ENCODE measurements at places on chromosomes 16 and 17. TPM values are rescaled to one million over a fixed set of nuclear protein-coding genes. Genes with fewer than 3 reads are reported as not detected.

The AHSP gene
- total RNA-seq = 3.5 TPM

The PRR35 gene
- total RNA-seq = not detected

The KRTAP1-1 gene
- total RNA-seq = not detected

The CDH13 gene
- 22.8 TPM for total RNA-seq

The BCL6B gene
- 11.9 TPM for total RNA-seq

Data from psoas muscle (tissue), 8 donors.